ENCODE measurements at places on chromosomes 4 and X. TPM values are rescaled to one million over a fixed set of nuclear protein-coding genes. Genes with fewer than 3 reads are reported as not detected.

Gene RASGEF1B
- not detected for total RNA-seq

Gene SMARCA1
- 36.9 TPM for total RNA-seq

DNA sequence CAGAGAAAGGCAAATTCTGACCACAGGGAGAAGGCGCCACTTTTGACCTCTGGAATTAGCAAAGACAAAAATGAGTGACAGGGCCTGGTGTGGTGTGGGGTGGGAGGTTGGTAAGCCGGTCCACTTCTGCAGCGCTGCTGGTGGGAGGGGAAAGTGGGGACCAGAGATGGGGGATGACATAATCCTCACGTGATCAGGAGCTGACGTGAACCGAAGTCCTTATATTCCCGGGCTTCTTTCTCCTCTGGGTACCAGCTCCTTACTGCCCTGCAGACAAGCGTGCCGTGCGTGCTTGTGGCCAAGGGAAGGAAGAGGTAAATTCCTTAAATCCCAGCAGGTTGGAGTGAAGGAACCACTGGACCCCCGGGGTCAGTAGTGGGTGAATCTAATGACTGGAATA, at the start of gene TCEAL7:
Gene TCEAL7, plus strand, starts transcription at position 249 of the 400 bp plus-strand sequence. CDS start 1,165 bp downstream, outside the sequence.
- DNase-seq: peak; percentile 55
- peak within 1 kb of the TSS; percentile 70 for H3K4me3 ChIP-seq
- H3K4me1 ChIP-seq: no peaks in the 10 kb centered on the region
- H3K27ac ChIP-seq: no peak within 1 kb of the TSS

Gene MAGED4B
- total RNA-seq: 32.9 TPM

Gene DYNLT3
- 46.3 TPM for total RNA-seq

Gene MORF4L2
- 664 TPM for total RNA-seq

DNA sequence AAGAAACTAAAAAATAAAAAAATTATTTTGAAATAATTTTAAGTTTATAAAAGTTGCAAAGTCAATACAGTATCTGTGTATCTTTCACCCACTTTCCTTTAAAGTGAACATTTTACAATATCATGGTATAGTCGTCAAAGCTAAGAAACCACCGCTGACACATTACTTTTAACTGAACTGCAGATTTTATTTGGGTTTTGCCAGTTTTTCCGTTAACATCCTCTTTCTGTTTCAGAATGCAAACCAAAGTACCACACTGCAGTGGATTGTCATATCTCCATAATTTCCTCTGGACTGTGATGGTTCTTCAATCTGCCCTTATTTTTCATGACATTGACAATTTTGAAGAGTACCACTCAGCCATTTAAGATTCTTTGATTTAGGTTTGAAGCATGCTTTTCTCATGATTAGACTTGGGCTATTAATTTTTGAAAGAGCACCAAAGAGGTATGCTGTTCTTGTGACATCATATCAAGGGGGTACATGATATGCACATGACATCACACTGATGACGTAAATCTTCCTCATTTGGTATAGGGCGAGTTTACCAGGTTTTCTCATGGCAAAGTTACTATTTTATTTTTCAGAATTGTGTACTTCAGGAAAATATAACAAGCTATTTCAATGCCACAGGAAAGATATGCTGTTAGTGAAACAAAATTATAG, 3.6 kb upstream of the CXCL1 start:
- H3K27ac ChIP-seq: no peak overlapping the region
- no peak overlapping the region for H3K4me3 ChIP-seq
- no peaks in the 10 kb centered on the region for H3K36me3 ChIP-seq
- H3K27me3 ChIP-seq: no peaks in the 10 kb centered on the region
- DNase-seq: no peak
- H3K4me1 ChIP-seq: no peaks in the 10 kb centered on the region

- H3K4me3 ChIP-seq: no peak overlapping the region
- no peaks in the 10 kb centered on the region for H3K36me3 ChIP-seq
- H3K27ac ChIP-seq: no peak overlapping the region
- H3K27me3 ChIP-seq: no peaks in the 10 kb centered on the region
Measured at GRCh38 chr4:107631560-107631959, 88.5 kb downstream of the PAPSS1 start.

DNA sequence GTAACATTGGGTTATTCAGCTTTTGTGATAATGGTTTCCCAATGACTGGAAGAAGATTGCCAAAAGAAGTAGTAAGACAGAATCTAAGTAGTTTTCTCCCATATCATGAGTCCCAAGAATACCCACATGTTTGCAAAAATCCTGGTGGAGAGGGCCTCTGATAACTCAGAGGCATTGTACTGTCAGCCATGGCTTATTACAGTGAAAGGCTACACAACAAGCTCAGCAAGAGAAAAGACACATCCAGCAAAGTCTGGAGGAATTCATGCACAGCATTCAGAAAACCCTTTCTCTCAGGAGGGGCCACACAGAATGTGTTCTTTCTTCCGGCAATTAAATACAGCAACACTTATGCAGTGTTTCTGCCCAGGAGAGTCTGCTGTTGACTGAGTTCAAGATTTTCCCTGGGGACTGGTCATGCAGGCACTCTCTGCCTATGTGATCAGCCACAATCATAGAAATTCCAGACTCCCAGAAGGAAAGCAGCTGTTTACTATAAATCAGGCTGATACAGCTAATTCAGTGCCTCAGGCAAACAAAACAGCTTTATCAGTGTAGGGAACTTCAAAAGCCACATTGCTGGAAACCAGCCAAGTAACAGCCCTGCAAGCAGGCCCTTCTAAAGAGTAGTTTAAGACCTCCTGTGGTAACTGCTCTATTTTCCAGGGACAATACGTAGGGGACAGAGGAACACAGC, 937.1 kb downstream of the CCSER1 start:
- H3K27me3 ChIP-seq: no peaks in the 10 kb centered on the region
- H3K4me1 ChIP-seq: no peaks in the 10 kb centered on the region
- DNase-seq: no peak
- H3K36me3 ChIP-seq: no peaks in the 10 kb centered on the region

- no peak overlapping the region for H3K27ac ChIP-seq
- DNase-seq: no peak
- no peak overlapping the region for H3K4me3 ChIP-seq
- no peaks in the 10 kb centered on the region for H3K27me3 ChIP-seq
- H3K4me1 ChIP-seq: no peaks in the 10 kb centered on the region
Measured at GRCh38 chrX:153445106-153445855, 575 bp downstream of the TREX2 start.

Gene ALAS2
- not detected for total RNA-seq

- H3K27me3 ChIP-seq: no peaks in the 10 kb centered on the region
- no peak overlapping the region for H3K4me3 ChIP-seq
- no peak for DNase-seq
- peaks cover under 1% of the 10 kb centered on the region for H3K4me1 ChIP-seq
- no peak overlapping the region for H3K27ac ChIP-seq
Measured at GRCh38 chr4:87071401-87071800, 136.6 kb downstream of the AFF1 start.

Gene GLUD2
- 1.6 TPM for total RNA-seq

GRCh38 chr4:121824950-121825349, 1.3 kb upstream of the CCNA2 start:
- H3K4me1 ChIP-seq: peaks cover 41% of the 10 kb centered on the region
- H3K4me3 ChIP-seq: no peak overlapping the region
- H3K27me3 ChIP-seq: no peaks in the 10 kb centered on the region
- peaks cover 23% of the 10 kb centered on the region for H3K36me3 ChIP-seq
- H3K27ac ChIP-seq: 0 out of 2 replicates have a peak overlapping the region, but pooled peaks have one; percentile 1

Gene LGI2
- total RNA-seq: not detected

- peaks cover 9% of the 10 kb centered on the region for H3K4me1 ChIP-seq
- H3K36me3 ChIP-seq: peaks cover 4% of the 10 kb centered on the region
Measured at GRCh38 chr4:28278676-28279075, 1418.0 kb downstream of the STIM2 start.

Gene MAGEA2
- total RNA-seq: not detected

GRCh38 chrX:103513476-103514108, 5.7 kb downstream of the RAB40A start:
- peaks cover 10% of the 10 kb centered on the region for H3K4me1 ChIP-seq
- DNase-seq: no peak
- no peaks in the 10 kb centered on the region for H3K36me3 ChIP-seq
